Daoy (cell line): ENCODE measurements at places on chromosomes 3 and 15.

GRCh38 chr3:146035366-146035765 is 125.6 kb downstream of the PLOD2 start:
- DNase-seq, result no peak

- DNase-seq, result no peak
Observed at GRCh38 chr15:74340150-74340549, 27.3 kb downstream of the CYP11A1 start.

DNA sequence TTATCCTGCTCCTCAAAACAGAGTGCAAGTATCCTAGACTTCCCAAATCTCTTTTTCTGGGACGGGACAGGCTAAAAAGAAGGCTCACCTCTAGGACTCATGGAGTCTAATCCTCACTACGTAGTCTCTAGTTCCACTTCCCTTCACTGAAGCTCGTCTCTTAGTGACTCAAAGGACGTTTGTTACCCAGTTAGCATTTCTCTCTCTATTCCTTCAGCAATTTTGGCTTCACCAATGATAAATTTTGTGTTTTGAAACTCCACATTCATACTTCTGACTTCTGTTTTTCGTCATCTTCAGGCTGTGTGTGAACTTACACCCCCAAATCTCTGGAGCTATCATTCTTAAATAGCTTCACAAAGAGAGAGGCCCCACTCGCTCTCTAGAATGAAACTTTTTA is 627.1 kb downstream of the NAALADL2 start:
- no peak for DNase-seq

DNA sequence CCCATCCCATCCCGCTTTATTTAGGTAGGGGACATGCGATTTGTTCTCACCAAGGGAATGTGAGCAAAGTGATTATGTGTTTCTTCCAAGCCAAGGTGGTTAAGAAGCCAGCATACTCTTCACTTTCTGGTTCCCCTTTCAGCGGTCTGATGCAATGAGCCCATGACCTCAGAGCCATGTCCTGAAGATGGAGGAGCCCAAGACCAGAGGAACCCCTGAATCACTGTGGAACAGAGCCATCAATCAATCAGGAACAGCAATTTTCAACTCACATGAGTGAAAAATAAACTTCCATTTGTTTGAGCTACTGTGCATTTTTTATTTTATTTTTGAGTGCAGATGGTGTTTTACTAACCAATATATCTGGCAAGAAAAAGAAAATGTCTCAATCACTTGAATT is 10.8 kb downstream of the THRB start:
- no peak for DNase-seq

DNA sequence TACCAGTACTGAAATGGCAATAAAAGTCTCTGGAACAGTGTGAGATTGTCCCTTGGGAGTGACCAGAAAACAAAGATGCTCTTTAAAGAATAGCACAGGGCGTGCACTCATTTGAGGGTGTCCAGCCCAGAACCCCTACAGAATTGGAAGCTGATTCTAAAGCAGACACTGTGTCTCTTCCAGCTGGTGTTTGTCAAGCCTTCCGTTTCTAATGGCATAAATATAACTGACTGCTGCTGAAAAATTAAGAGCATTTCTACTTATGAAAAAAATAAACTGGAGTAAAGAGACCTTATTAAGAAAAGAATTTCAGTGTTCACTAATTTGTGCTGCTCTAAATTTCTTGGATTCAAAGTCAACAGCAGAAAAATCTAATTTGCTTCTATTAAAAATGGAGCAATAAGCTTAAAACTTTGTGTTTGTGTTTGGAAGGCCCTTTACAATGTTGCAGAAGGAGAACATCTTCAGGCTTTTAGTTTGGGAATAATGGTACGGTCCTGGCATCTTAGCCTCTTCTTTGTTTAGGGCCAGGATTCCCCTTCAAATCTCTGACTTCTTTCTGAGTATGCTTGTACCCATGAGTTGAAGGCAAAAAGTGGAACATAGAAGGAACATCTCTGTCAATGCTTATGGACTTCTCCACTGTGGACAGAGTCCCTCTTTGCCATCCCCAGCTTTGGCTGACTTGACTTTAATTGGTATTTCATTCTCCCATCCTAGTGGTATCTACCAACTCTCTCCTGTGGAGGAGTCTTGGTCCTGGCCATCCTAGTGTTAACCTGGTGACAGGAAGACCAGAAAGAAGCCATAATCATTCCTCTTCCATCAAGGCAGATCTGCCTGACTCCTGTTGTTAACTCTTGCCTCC is 65.9 kb downstream of the THSD4 start:
- DNase-seq, result no peak

DNA sequence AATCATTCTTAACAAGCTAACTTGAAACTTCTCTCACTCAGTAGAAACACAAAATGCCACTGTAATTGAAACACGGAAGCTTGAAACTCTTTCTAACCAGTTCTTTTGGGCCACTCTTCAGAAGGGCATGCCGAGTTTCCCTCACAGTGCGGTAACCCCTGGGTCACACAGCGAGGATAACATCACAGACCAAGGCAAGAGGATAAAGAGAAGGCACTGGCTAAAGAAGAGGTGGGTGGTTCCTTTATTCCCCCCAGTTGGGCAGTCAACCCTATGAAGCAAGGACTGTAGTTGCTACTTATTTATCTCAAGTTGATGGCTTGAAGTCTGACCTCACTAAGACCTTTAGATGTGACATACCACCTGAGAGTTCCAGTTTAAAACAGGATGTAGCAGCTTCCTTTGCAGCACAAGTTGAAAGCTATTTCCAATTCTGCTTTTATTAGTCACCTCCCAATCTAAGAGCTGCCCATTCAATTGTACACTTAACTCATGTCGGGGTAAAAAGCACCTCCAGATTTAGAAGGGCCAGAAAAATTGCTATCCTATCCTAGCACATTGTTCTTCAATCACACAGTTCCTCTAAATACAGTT is 272.4 kb downstream of the TIGIT start:
- DNase-seq, result no peak

GRCh38 chr15:100493213-100493612 is 35.5 kb downstream of the CERS3 start:
- no peak for DNase-seq

- no peak for DNase-seq
Observed at GRCh38 chr3:157285141-157285540, 125.2 kb upstream of the CCNL1 start.

GRCh38 chr15:38377636-38378035 is 76.3 kb upstream of the FAM98B start:
- DNase-seq, result no peak

DNA sequence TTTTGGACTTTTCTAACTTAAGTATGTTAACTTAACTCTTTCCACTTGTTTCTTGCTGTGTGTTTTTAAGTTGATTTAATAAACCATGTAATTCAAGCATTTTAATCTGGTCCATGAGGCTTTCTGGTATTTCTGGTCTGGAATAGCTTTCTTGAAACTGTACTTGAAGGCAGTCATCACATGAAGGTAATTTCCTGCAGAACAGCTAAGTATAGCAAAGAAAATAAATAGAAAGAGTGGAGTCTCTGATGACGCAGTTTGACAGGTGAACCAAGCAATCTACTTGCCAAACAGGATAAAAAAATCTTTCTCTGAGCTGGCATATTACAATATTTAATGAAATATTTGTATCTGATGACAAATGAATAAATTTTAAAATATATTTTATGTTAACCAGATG is 74.9 kb downstream of the BTLA start:
- DNase-seq, result no peak

- DNase-seq, result no peak
Observed at GRCh38 chr15:100821327-100821726, 58.3 kb upstream of the ALDH1A3 start.

GRCh38 chr3:94162700-94163099 is 99.8 kb downstream of the NSUN3 start:
- DNase-seq, result peak; percentile 36

- DNase-seq, result no peak
Observed at GRCh38 chr15:77033729-77034671, 36.9 kb downstream of the TSPAN3 start.

DNA sequence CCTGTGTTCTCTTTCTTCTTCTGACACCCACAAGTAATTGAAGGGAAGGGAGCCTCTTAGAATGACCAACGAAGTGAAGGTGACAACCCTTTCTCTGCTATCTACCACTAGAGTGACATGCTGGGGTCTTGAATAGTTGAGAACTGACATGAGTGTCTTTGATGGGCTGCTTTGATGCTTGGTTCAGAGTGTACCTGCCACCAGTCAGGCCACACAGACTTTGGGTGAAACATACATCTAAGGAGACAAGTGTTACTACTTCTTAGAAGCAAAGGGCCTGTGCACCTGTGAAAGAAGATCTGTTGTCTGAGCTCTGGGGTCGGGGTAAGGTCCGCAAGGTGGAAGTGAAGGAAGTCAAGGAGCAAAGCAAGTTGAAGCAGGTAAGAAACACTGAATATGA is 1040.7 kb upstream of the CFAP20DC start:
- DNase-seq, result no peak

GRCh38 chr15:57652481-57652880 is 54.0 kb upstream of the POLR2M start:
- DNase-seq, result no peak

DNA sequence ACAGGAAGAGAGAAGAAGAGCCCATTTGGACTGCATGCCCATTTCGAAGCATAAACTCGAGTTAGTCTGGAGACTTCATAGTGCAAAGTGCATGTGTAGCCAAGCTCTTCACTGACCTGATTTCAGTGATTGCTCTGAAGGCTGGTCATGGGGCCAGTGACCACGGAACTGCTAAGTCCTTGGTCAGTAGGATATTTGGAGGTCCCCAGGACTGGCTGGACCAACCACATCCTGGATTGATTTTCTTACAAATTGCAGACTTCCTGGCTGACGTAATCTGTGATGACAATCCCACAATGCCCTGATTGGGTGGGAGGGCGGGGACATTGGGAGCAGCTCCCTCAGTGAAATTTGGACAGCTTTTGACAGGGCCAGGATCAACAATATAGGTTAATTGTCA is 233.4 kb downstream of the CACNA2D3 start:
- DNase-seq, result peak; percentile 22

- no peak for DNase-seq
Observed at GRCh38 chr15:58983261-58983660, 4.2 kb upstream of the RNF111 start.

DNA sequence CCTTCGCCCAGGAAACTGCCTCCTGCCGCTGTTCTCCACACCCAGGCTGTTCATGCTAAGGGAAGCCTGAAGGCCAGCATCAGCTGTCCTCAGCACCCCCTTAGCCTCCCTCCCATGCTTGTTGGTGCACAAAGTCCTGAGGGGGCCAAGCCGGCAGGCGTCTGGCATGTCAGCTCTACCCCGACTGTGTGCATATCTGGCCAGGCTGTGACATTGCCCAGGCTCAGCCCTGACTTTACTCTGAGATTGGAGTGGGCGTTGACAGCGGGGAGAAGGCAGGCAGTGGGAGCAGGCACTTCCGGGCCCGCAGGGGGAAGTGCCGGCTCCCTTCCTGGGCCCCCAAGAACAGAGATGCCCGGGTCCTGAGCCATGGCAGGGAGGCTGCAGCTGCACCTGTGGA is 492.2 kb downstream of the AGBL1 start:
- no peak for DNase-seq

DNA sequence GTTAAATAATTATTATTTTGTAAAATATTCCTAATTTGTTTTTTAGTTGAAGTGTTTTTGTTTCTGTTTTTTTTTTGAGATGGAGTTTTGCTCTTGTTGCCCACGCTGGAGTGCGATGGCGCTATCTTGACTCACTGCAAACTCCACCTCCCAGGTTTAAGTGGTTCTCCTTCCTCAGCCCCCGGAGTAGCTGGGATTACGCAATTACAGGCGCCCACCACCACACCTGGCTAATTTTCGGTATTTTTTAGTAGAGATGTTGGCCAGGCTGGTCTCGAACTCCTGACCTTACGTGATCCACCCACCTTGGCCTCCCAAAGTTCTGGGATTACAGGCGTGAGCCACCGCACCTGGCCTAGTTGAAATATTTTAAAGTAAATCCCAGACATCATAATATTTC is 48.7 kb upstream of the GATM start:
- DNase-seq, result no peak

GRCh38 chr15:42154212-42154941 is 2.1 kb downstream of the PLA2G4F start:
- DNase-seq, result no peak

DNA sequence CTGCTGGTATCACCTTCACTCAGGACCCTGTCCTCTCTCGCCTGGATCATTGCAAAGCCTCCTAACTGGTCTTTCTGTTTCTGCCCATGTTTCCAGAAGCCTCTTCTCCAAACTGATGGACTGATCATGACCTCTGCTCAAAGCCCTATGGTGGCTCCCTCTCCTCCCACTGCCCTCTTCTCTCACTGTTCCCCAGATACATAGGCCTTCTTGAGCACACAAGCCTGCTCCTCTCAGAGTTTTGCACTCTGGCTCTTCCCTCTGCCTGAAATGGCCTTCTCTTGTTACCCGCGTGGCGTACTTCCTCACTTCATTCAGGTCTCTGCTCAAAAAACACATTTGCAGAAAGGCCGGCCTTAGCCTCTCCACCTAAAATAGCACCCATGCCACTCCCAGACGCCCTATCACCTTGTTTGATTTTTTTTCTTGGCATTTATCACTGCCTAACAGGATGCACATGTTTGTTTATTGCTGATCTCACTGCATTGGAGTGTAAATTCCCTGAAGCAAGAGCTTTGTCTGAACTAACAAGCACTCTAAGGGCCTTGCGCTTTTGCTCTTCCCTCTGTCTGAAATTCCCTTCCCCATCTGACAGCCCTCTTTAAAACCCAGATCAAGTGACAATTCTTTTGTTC is 1.4 kb upstream of the ETFA start:
- DNase-seq, result peak; percentile 57

DNA sequence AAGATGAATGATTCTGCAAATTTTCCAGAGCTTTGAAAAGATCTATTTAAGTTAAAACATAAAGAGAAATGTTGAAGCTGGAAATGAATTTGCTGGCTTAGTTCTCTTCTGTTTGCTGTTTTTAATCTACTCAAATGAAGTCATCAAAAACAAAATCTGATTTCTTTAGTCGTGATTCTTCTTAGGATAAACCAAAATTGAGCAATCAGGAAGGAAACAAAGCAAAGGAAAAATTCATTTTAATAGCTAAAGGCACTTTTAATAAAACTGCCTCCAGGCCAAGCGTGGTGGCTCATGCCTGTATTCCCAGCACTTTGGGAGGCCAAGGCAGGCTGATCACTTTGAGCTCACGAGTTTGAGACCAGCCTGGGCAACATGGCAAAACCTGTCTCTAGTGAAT is 91.2 kb downstream of the DUT start:
- no peak for DNase-seq

DNA sequence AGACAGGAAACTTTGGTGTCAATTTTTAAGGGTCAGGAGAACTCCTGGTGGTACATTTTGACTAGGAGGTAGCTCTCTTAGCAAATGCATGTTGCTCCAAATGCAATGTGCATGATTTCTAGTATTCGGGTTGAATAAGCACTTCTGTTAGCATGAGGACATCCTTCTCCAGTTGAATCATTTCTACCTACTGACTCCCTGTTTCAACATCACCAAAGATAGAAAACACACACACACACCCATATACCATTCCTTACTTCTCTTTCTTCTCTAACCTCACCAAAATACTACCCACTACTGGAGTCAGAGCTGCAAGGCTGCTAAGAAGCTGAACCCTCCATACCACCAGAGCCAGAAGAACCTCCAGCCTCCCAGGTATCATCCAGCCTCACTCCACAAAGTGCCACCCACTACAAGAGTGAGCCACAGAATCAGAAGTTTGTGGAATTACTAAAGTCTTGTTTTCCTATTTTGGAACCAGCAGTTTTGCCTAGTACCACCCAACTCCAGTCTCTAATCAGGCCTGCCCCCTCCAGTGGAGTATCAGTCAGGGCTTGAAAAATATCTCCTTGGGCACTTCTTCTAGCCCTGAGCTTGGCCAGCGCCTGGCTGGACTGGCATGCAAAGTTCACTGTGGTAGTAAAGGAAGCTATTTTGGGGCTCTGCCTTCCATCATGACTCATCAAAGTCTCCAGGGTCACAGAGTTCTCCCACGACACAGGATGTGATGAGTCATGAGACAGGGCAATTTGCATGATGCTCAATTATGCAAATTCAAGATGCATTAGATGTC is 110.3 kb downstream of the CYP19A1 start:
- DNase-seq, result peak; percentile 95
